Pulmonary artery endothelial cell (primary cell): ENCODE measurements at places on chromosomes 6 and 20.
A peak's percentile ranks its signal among the peaks of the same experiment; 100 is the strongest.

- DNase-seq, result no peak
These were observed 295.6 kb upstream of the BMP2 start for GRCh38 chr20:6471871-6472270.

DNA sequence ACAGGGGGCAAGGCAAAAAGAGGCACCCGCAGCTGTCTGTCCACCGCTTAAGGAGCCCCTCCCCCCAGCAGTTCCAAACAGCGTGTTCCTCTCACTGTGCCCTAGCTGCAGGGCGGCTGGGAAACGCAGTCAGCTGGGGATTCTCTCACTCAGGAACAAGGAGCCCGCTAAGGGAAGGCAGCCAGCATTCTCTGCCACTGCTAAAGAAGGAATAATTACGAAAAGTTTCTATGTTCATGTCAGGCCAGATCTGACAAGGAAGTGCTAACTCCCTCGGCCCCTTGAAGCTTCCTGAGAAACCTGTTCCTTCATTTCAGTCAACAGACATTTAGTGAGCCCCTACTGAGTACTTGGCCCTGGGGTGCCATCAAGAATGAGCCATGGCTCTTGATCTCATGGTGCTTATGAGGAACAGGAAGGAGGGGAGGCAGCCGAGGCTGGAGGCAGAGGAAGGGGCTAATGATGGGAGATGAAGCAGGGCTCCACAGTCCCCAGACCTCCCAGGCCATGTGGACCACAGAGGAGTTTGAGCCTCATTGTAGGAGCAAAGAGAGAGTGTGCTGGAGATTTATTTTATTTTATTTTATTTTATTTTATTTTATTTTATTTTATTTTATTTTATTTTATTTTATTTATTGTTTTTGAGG is 101.7 kb upstream of the PMEPA1 start:
- no peak for DNase-seq

GRCh38 chr6:44020148-44020547 is 107.1 kb downstream of the MRPL14 start:
- DNase-seq, result no peak

GRCh38 chr20:50823319-50823718 is 28.5 kb downstream of the BCAS4 start:
- no peak for DNase-seq

DNA sequence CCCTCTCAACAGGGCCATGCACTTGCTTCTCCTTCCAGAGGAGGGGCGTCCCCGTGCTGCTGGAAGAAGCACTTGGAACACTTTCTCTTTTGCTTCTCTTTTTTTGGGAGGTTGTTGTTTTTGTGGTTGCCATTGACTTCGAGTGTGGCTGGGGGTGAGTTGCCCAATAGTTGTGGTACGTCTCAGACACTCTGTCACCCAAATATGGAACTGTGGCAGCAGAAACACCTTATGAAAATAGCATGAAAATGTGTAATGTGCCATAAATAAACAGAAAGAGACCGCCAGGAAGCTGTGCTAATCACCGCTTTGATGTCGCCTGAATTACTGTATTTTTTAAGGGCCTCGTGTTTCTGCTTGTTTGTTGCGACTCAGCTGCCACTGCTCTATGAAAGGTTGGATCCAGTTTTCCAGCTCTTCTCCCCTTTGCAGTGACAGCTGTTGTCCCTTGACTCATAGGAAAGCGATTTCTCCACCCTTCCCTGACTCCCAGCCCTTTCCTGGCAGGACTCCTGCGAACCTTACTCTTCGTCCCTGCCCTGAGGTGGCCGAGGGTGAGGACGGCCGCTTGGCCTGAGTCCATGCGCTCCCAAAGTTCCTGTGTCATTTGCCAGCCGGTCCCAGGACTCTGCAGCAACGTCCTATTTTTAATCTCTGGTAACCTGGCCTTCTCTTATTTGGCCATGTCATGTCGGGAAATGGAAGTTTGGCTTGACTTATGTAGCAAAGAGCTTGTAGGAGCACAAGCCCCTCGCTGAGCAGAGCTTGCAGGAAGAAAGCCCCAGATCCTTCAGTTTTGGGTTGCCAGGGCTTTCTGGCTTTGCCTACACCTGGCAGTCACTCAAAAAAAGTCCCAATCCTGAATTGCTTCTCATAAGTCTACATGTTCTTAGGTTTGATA is 694.6 kb downstream of the QKI start:
- no peak for DNase-seq

DNA sequence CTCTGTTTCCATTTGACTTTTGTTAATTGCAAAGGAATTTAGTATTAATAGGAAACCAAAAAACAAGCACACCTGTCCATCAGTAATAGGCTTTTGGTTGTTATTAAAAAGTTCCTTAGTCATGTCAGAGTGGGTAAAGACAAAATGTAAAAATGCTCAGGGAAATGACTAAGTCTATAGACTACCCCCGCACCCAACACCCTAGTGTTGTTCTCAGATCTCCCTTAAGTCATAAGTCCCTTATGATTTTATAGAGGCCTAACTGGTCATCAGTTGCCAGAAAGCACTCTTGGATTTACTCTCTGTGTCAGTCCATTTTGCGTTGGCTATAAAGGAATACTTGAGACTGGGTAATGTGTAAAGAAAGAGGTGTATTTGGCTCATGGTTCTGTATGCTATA is 52.8 kb downstream of the MAP3K4 start:
- DNase-seq, result no peak

- no peak for DNase-seq
These were observed 225.5 kb downstream of the TAF4 start for GRCh38 chr20:61839912-61840778.

DNA sequence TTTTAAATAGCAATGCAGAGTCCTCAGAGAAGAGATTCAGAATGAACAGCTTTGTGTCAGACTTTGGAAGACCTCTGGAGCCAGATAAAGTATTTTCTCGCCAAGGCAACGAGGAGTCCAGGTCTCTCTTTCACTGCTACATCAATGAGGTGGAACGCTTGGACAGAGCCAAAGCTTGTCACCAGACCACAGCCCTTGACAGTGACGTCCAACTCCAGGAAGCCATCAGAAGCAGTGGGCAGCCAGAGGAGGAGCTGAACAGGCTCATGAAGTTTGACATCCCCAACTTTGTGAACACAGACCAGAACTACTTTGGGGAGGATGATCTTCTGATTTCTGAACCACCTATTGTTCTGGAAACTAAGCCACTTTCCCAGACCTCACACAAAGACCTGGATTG is 55.5 kb downstream of the MRAP2 start:
- no peak for DNase-seq

GRCh38 chr6:160429620-160429895 is 81.4 kb downstream of the SLC22A3 start:
- no peak for DNase-seq

GRCh38 chr6:118325220-118325860 is 222.8 kb upstream of the PLN start:
- DNase-seq, result no peak

- DNase-seq, result no peak
These were observed 39.5 kb downstream of the NCR2 start for GRCh38 chr6:41374618-41375590.

GRCh38 chr6:96923400-96923799 is 1.1 kb upstream of the KLHL32 start:
- DNase-seq, result no peak

- DNase-seq, result no peak
These were observed 33.8 kb upstream of the NT5E start for GRCh38 chr6:85416049-85416448.

DNA sequence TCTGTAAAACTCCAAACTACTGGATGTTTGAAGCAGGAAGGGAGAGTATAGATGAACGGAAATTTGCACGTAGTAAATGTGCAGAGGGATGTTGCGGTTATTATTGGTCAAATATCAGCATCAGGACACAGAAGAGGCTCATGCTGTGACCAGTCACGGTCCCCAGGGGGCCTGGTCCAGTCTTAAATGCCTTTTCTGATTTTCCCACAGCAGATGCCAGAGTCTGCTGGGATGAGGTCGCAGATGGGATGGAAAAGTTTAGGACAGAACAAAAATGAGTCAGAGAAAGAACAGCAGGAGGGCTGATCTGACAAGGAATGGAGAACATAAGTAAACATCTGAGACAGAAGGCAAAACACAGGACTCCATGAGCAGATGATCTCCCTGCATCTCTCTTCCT is 11.7 kb upstream of the SIRPG start:
- DNase-seq, result no peak

GRCh38 chr6:24054388-24054787 is 71.6 kb upstream of the NRSN1 start:
- no peak for DNase-seq

- DNase-seq, result no peak
These were observed 38.2 kb upstream of the FYN start for GRCh38 chr6:111911428-111911827.

GRCh38 chr20:20199361-20200160 is 147.2 kb downstream of the CFAP61 start:
- DNase-seq, result no peak

DNA sequence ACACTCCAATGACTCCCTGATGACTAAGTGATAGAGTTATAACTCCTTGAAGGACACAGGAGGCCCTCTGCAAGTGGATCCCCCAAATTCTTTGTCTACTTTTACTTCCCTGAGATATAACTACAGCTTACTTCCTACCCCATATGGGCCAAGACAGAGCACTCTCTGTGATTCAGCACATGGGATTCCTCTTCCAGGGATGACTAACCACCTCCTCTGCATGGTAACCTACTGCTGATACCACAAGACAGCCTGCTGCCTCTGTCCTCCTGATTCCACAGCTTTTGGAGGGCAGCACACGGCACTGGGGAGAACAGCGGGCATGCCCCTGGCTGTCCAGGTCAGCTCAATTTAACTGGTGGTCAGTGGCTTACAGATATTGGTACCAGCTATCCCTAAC is 675.7 kb upstream of the AGPAT4 start:
- no peak for DNase-seq

GRCh38 chr6:45990162-45990561 is 25.5 kb downstream of the CLIC5 start:
- no peak for DNase-seq

GRCh38 chr6:31586008-31586407 is at the start of gene LST1:
Gene LST1, plus strand, starts transcription at chr6:31586277. Its CDS starts 1,023 bp downstream, at chr6:31587300.
- no peak for DNase-seq

DNA sequence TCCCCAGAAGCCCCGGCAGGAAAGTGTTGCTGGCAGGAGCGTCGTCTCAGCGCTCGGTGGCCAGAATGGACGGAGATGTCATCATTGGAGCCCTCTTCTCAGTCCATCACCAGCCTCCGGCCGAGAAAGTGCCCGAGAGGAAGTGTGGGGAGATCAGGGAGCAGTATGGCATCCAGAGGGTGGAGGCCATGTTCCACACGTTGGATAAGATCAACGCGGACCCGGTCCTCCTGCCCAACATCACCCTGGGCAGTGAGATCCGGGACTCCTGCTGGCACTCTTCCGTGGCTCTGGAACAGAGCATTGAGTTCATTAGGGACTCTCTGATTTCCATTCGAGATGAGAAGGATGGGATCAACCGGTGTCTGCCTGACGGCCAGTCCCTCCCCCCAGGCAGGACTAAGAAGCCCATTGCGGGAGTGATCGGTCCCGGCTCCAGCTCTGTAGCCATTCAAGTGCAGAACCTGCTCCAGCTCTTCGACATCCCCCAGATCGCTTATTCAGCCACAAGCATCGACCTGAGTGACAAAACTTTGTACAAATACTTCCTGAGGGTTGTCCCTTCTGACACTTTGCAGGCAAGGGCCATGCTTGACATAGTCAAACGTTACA is 817 bp downstream of the GRM1 start:
- no peak for DNase-seq

GRCh38 chr6:2531426-2532215 is 219.1 kb downstream of the MYLK4 start:
- no peak for DNase-seq

DNA sequence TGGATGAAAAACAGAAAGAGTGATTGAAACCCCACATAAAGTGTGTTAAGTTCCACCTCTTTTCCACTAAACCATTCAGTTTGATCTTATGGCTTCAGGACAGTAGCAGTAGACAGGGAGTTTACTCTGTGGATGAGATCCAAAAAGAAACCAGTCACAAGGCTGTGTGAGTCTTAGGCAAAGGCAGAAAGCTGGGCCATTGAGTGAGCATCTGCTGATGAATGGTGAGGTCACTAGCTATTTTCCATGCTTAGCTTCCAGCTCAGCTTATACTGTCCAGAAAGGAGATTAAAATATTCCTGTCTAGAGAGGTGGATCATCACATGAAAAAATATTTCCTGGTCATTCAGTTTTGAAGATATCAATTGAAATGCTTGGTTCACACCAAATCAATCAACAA is 1643.9 kb downstream of the HACE1 start:
- DNase-seq, result no peak

GRCh38 chr6:116616737-116617053 is 416 bp downstream of the RSPH4A start:
- DNase-seq, result no peak

- no peak for DNase-seq
These were observed 17.4 kb downstream of the PRPH2 start for GRCh38 chr6:42704937-42705374.

- DNase-seq, result no peak
These were observed 4.2 kb downstream of the RNASET2 start for GRCh38 chr6:166952121-166952520.

GRCh38 chr6:78854546-78854945 is 12.8 kb upstream of the IRAK1BP1 start:
- DNase-seq, result no peak

- DNase-seq, result no peak
These were observed 9.1 kb upstream of the BPIFB4 start for GRCh38 chr20:33070111-33071053.

DNA sequence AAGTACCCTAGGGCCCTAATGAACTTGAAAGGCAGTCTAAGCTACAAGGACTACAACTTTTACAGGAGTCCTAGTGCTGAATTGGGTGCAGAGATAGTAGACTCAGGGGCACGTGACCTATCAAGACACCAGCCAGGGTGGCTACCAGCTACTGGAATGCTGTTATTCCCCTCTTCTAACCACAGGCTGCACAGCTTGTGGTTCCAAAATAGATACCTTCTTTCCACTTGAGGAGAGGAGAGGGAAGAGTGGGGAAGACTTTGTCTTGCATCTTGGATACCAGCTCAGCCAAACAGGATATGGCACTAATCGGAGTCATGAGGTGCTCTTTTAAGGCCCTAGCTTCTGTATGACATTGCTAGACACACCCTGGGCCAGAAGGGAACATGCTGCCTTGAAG is 60.0 kb upstream of the MTRF1L start:
- DNase-seq, result no peak

GRCh38 chr6:41278699-41279405 is 7.6 kb downstream of the TREM1 start:
- DNase-seq, result no peak

GRCh38 chr20:478949-479429 is 16.7 kb upstream of the TBC1D20 start:
- DNase-seq, result peak; percentile 37

GRCh38 chr6:22412994-22413393 is 116.2 kb upstream of the PRL start:
- DNase-seq, result no peak

DNA sequence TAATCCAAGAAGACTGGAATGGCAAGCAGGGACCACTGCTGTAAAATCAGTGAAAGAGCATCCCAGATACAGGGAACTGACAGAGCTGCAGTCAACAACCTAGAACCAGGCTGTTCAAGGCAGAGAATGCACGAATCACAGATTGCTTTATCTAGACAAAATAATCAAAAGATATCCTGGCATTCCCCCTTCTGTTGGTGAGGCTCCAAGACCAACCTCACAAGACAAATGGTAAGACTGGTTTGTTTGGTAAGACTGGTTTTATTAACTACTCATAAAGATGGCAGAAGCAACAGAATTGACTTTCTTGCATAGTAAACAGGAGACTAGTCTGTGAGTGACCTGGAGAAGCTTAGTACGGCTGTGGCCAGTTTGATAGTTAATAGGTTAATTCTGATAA is 88.8 kb upstream of the AHI1 start:
- no peak for DNase-seq

- no peak for DNase-seq
These were observed 178.6 kb upstream of the RGS17 start for GRCh38 chr6:153309651-153310050.

- no peak for DNase-seq
These were observed 206.9 kb downstream of the IBTK start for GRCh38 chr6:82040405-82041221.
